ENCODE measurements at places on chromosomes 1 and 21. TPM values are rescaled to one million over a fixed set of nuclear protein-coding genes. Genes with fewer than 3 reads are reported as not detected.
A peak's percentile ranks its signal among the peaks of the same experiment; 100 is the strongest.

The ARTN gene
- 0.51 TPM for polyA plus RNA-seq

DNA sequence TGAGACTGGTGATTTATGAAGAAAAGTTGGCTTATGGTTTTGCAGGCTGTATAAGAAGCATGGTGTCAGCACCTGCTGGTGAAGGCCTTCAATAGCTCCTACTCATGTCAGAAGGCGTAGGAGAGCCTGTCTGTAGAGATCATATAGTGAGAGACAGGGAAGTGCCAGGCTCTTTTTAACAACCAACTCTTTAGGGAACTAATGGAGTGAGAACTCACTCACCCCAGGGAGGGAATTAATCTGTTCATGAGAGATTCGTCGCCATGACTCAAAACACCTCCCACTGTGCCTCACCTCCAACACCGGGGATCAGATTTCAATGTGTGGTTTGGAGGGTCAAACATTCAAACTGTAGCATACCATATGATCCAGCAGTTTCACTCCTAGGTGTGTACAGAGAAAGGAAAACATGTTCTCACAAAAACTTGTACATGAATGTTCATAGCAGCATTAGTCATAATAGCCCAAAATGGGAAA, 72.6 kb downstream of the TTC3 start:
- DNase-seq, result peak; percentile 31

- no peak for DNase-seq
Observed at GRCh38 chr1:7534061-7534825, 236.9 kb upstream of the VAMP3 start.

- DNase-seq, result peak; percentile 96
Observed at GRCh38 chr1:154627257-154628120, 19.5 kb upstream of the ADAR start.

- DNase-seq, result no peak
Observed at GRCh38 chr1:235111107-235111506, 17.5 kb downstream of the TOMM20 start.

GRCh38 chr1:53485478-53486394, 26.5 kb downstream of the DMRTB1 start:
- DNase-seq, result peak; percentile 86

- no peak for DNase-seq
Observed at GRCh38 chr1:234781241-234782065, 171.5 kb upstream of the IRF2BP2 start.

- no peak for DNase-seq
Observed at GRCh38 chr1:66932291-66932690, 7.5 kb downstream of the MIER1 start.

- no peak for DNase-seq
Observed at GRCh38 chr1:61287014-61287413, 204.7 kb downstream of the NFIA start.

GRCh38 chr1:4614371-4615137, 39.9 kb upstream of the AJAP1 start:
- DNase-seq, result no peak

- DNase-seq, result no peak
Observed at GRCh38 chr1:246801241-246802020, 77.2 kb downstream of the SCCPDH start.

- no peak for DNase-seq
Observed at GRCh38 chr1:110070671-110071242, at the start of gene ALX3. Gene ALX3, minus strand, starts transcription at chr1:110070672. Its CDS starts 60 bp downstream, at chr1:110070612.

The TAF1A gene
- polyA plus RNA-seq, result 9.0 TPM

GRCh38 chr21:14405962-14406361, 23.0 kb upstream of the HSPA13 start:
- DNase-seq, result no peak

GRCh38 chr1:234265861-234266260, 107.4 kb upstream of the COA6 start:
- DNase-seq, result no peak

GRCh38 chr1:119689511-119689910, 22.2 kb upstream of the PHGDH start:
- DNase-seq, result no peak

DNA sequence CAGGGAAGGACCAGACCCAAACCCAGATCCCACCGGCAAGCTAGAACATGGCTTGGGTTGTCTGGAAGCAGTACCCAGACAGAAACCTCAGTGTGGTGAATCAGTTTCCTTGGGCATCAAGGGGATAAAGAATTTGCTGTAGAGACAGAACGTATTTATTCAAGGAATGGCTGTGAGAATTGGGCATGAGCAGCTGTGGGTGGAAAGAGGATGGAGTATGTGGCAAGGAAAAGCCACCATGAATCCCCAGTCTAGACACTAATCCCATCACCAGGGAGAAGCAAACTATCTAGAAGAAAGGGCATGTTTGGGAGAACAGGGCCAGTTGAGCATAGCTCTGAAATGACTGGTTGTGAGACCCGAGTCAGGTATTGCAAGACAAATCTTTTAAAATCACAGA, 109.2 kb downstream of the TOMM20 start:
- no peak for DNase-seq

GRCh38 chr1:218345673-218346390, 696 bp downstream of the TGFB2 start:
- DNase-seq, result peak; percentile 93

- DNase-seq, result no peak
Observed at GRCh38 chr1:73401666-73402065, 796.3 kb downstream of the LRRIQ3 start.

DNA sequence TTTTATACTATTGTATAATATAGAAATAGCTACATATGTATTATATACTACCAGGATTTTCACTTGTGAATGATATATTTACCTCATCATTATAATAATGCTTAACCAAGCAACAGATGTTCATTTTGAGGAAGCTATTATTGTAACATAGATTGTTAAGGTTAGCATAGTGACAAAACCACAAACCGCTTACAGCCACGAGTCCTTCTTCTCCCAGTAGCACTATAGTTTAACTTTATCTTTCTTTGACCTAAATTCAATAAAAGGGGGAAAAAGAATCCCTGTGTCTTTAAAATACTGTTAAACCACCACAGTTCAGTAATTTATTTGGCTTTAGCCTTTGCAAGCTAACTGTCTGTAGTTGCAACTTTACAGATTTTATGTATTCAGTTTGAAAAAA, 1039.4 kb upstream of the B3GALT2 start:
- no peak for DNase-seq

GRCh38 chr1:216310776-216311175, 112.5 kb downstream of the USH2A start:
- no peak for DNase-seq

DNA sequence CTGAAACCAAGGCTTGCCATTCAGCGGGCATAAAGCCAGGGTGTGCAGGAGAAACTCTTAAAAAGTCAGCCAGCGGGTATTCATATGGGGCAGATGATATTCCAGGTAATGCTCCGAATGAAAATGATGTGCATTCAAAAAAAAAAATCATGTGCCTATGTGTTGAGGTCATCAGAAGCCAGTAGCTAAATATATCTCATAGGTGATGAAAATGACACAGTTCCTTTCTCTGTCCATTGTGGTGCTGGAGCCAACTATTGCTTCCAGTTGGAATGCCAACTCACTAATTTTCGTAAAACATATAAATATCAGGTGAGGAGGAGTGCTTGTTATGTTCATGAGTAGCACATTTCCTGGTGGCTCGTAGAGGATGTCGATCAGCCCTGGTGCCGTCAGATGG, 23.2 kb downstream of the AJAP1 start:
- no peak for DNase-seq

DNA sequence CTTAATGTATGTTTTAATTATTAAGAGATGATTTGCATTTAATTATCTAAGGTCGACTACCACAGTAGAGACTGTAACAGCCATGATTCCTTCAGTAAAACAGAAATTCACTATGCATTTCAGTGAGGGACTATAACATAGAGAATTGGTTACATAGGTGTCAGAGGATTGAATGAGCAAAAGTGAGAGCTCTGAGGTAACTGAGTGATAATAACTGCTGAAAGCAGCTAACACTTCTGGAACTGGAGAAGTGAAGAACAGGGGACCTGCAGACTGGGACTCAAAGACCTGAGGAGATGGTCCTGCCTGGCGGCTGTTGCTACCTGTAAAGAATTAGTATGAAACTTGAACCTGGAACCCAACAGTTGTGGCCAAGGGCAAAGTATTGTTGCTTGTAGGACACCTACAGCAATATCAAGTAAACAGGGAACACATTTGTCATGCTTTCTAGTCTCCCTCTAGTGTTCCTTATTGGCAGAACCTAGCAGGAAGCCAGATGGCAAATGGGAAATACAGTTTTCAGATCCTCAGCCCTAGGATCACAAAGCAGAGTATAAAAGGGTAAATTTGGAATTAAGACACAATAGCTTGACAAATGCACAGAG, 110.6 kb downstream of the HS2ST1 start:
- DNase-seq, result peak; percentile 18

The RRAGC gene
- 21.5 TPM for polyA plus RNA-seq

GRCh38 chr1:166977951-166978350, 2.6 kb upstream of the ILDR2 start:
- no peak for DNase-seq

DNA sequence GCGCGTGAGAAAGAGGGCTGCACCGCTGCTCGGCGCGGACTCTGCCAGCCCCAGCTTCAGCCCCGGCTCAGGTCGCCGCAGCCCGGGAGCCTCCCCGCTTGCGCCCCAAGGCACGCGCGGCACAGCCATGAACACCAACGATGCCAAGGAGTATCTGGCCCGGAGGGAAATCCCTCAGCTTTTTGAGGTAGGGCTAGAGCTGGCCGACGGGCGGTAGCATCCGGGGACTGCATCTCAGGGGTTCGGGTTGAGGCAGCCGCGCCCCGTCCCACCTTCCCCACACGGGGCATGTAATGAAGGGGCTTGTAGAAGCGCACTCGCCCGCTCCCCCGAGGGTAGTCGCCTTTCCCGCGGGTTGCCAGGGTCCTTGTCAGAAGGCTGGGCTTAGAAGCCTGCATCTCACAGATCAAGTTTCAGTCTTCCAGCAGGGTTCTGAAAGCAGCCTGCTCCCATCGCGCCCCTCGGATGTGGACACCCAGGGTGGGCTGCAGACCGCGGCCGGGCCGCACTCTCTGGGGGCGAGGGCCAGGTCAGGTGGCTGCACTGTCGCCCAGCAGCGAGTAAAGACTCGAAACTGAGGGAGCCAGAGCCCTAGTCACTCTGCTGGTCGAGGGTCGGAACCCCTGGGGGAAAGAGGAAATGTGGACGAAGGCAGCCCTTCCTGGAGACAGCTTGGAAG, 507 bp downstream of the AK5 start:
- DNase-seq, result peak; percentile 10

The PPM1J gene
- polyA plus RNA-seq, result 2.9 TPM

The CYYR1 gene
- polyA plus RNA-seq, result 17.7 TPM

- DNase-seq, result no peak
Observed at GRCh38 chr1:197915862-197916499, 1.2 kb upstream of the LHX9 start.

DNA sequence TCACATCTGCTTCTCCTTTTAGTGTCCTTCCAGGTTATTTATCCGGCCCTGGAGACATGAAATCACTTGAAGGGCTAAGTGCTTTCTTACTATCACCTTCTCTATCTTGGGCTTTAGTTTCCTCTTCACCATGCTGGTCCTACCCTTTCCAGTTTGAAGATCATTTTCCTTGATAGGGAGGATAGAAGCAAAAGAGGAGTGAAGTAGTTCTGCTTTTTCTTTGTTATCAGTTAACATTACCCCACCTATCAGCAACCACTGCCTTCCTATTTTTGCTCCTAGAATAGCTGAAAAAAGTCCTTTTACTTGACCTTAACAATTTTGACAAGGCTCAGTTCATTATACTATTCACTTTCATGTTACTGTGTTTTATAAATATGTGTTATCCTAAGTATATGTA, 19.4 kb downstream of the RGL1 start:
- no peak for DNase-seq

GRCh38 chr1:15100880-15101760, 52.4 kb upstream of the TMEM51 start:
- no peak for DNase-seq

The HRNR gene
- polyA plus RNA-seq, result 0.42 TPM
